Cardiac fibroblast (primary cell): ENCODE measurements at places on chromosomes 3 and 15.

DNA sequence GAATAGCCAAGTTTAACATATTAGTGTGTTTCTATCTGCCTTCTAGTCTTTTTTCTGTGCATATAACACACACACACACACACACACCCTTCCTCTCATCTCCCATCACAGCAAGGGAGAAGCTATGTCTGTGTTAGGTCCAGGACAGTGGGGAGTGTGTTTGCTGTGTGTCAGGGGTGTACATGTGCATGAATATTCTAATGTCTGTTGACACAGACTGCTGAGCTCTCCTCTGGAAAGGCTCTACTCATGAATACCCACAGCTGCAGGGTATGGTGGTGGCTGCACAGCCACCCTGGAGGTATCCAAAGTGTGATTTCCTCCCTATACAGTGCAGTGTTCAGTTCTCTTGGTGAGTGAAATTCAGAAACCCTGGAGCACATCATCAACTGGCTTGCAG lies 42.9 kb downstream of the ARNT2 start:
- no peak for DNase-seq

GRCh38 chr15:99999282-100000070 lies 266.2 kb upstream of the LYSMD4 start:
- DNase-seq = no peak

- peak; percentile 68 for DNase-seq
Observed at GRCh38 chr3:130276203-130276803, 69.2 kb upstream of the COL6A5 start.

- peak; percentile 79 for DNase-seq
Observed at GRCh38 chr15:66707310-66708082, 5.5 kb downstream of the SMAD6 start.

GRCh38 chr3:55423782-55424181 lies 63.3 kb downstream of the WNT5A start:
- no peak for DNase-seq

- DNase-seq = peak; percentile 20
Observed at GRCh38 chr15:64775551-64776401, at the start of gene RBPMS2. Gene RBPMS2, minus strand, starts transcription at chr15:64775589. Its CDS starts 270 bp downstream, at chr15:64775319.

DNA sequence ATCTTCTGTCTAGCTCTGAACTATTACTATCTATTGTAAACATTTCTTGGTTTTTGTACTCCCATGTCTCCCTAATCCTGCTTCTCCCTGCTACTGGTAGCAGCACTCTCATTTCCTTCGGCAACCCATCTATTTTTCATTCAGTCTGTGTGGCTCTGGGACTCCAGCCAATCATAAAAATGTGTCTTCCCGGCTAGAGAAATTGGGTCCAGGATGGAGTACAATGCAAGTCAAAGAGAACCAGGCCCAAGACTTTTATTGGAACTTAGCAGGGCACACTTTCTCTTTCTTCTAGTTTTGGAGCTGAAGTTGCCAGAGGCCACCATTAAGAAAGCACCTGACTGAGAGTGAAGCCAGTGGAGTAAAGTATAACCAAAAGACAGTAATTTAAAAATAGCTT lies 22.8 kb upstream of the ARHGEF26 start:
- DNase-seq = peak; percentile 16

GRCh38 chr3:170761103-170761502 lies 108.9 kb downstream of the RPL22L1 start:
- DNase-seq = no peak

DNA sequence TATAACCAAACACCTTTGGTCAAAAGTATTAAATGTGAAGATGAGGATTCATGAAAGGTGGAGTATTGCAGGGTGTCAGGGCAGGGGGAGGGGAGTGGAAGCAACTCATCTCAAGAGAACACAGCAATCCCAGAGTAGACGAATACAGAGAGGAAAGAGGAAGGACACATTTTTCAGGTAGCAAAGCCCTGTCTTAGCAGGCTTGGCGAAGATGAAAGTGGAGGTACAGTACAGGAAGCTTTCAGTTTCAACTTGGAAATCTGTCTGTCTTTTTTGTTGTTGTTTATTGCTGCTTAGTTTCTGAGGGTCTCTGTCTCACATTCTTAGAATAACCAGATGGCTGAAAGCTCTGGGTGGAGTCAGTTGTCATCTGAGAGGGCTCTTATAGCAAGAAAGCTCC lies 80.8 kb upstream of the GPR149 start:
- DNase-seq = no peak

- no peak for DNase-seq
Observed at GRCh38 chr3:46209746-46210470, 1.8 kb upstream of the CCR1 start.

- peak; percentile 49 for DNase-seq
Observed at GRCh38 chr3:148903022-148903442, 37.9 kb downstream of the CPA3 start.

DNA sequence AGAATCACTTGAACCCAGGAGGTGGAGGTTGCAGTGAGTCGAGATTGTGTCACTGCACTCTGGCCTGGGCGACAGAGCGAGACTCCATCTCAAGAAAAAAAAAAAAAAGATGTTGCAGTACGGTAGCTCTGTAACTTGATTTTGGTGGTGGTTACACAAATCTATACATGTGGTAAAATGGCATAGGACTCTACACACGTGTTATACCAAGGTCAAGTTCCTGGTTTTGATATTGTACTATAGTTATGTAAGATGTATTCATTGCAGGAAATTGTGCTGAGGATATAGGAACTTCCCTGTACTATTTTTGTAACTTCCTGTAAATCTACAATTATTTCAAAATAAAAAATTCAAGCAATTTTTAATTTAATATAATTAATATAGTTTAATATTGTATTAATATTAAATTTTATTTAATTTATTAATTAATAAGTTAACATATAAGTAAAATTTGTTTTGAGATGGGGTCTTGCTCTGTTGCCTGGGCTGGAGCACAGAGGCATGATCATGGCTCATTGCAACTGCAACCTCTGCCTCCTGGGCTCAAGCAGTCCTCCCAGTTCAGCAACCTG lies 9.9 kb downstream of the MYD88 start:
- DNase-seq = no peak

- DNase-seq = peak; percentile 56
Observed at GRCh38 chr3:53773611-53774368, 72.4 kb downstream of the CHDH start.

DNA sequence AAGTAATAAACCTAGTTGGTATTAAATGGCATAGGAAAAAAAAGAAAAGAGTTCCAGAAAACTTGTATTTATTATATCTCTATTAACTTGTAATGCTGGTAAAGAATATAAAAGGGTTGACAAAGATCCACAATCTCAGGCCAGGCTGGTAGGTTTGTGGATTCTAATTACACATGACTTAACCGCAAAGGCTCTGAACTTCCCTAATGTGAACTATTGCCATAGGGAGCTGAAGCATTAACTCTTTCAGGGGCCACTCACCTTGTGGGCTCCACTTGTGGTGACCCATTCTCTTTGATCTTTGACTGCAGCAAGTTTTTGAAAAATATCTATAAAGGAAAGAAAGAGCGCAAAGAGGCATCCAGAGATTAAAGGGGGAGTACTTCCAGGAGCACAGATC lies 58.5 kb downstream of the NEK10 start:
- DNase-seq = no peak

- no peak for DNase-seq
Observed at GRCh38 chr3:55288657-55289056, 198.4 kb downstream of the WNT5A start.

DNA sequence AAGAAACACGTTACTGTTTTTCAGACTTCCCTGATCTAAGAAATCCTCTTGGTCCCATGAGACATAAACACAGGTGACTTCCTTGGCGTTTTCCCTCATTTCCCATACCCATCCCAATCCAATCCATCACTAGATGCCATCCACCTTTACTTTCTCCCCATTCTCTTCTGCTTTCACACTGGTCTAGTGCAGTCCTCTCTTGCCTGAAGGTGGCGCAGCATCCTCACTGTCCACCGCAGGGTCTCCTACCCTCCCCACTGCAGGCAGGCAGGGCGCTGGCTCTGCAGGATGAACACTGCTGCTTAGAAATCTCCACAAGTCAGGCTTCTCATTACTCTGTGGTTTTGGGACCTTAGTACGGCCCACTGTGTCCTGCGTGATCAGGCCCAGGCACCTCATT lies 58.2 kb downstream of the RAB7A start:
- no peak for DNase-seq

DNA sequence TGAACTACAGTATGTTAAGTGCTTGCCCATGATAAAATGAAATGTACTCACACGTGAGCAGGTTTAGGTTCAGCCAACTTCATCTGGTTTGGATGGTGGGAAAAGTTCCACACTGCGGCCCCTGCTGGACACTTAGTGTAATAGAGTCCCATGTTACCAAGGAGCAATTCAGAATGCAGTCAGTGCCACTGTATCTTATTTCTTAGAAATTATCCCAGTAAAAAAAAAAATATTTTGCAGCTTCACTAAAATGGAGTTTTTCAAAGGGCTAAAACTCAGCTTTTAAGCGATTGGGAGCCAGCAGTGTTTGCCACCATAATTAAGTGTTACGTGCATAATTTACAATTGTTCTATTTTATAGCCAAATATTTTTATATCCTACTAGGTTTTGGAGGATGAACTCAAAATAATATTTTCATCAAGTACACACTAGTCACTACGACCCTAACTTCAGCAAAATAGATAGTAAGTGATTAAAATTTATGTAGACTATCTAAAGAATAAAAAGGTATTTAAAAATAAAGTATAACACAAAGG lies 371.7 kb upstream of the GBE1 start:
- DNase-seq = peak; percentile 79

- DNase-seq = no peak
Observed at GRCh38 chr15:94857466-94857865, 626.1 kb downstream of the MCTP2 start.

- no peak for DNase-seq
Observed at GRCh38 chr3:77279276-77279675, 239.4 kb downstream of the ROBO2 start.

- no peak for DNase-seq
Observed at GRCh38 chr3:36480911-36481648, 100.8 kb downstream of the STAC start.

DNA sequence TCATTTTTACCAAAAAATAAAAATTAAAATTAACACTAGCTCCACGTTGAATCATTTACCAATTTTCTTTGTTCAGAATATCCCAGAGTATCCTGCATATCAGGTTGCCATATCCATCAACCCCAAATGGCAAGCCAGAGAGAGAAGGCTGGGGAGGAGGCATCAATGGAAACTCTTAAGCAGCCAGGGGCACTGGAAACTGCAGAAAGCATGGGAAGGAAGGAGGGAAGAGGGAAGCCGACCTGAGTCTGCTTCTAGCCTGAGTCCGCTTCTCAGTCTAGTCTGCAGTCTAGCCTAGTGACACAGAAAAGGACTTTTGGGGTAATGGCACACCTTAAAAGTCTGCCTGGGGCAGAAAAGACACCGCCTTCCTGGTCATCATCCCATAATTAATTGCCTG lies 1.6 kb upstream of the MTHFS start:
- DNase-seq = no peak

- DNase-seq = peak; percentile 55
Observed at GRCh38 chr15:57570994-57571393, 20.7 kb upstream of the MYZAP start.

DNA sequence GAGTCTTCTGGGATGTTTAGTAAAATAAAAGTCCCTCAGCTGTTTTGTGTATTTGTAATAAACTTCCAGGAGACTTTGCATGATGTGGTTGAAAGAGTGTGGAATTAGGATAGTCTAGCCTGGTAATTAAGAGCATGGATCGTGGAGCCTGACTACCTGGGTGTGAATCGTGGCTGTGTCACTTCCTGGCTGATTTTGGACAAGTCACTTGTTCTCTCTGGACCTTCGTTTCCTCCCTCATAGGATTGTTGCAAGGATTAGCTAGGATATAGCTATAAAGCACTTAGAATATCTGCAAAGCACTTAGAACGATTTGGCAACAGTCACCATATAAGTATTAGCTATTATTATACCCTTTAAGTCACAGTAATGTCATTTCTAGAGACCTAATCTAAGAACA lies 40.2 kb downstream of the SLMAP start:
- DNase-seq = peak; percentile 33

- DNase-seq = no peak
Observed at GRCh38 chr3:46469680-46470357, 5.1 kb upstream of the LTF start.

GRCh38 chr15:29125382-29126207 lies 144.0 kb downstream of the NSMCE3 start:
- no peak for DNase-seq
